ENCODE measurements at places on chromosomes 6 and 20.

DNA sequence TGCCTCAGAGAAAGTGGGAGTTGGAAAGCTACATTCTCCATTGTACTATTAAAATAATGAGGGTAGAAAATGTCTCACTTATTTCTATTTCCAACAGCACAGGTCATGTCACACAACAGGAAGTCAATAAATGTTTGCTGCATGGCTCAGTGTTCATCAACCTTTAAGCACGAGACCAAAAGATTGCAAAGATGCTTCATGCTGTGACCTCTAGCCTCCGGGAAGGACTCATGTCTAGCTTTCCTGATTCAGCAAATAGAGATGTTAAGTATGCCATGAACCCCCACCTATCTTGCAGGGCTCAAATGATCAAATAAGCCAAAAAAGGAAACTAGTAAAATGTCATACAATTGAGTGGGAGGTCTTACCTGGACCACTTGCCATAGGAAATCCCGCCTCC lies 57.4 kb downstream of the NCOA6 start:
- no peak for DNase-seq

- no peak for DNase-seq
These were observed 77.3 kb downstream of the KCNB1 start for GRCh38 chr20:49405062-49405683.

DNA sequence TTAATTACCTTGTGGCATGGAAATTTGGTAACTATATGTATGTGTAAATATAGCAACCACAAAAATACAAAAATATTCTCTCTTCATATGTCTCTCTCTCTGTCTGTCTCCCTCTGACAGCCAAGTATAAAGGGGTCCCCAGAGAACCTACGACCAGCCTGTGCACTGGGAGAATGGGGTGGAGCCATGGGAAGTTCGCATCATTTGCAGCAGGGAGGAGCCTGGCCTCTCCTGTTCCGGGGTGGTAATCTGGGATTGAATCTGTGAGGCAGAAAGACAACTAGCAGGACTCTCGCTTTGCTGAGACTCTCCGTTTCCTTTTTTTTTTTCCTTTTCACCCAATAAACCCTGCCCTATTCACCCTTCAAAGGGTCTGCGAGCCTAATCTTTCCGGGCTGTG lies 1109.1 kb downstream of the HACE1 start:
- no peak for DNase-seq

- DNase-seq: no peak
These were observed 18.5 kb upstream of the DCBLD1 start for GRCh38 chr6:117463762-117464665.

GRCh38 chr6:117483004-117483644 lies 650 bp downstream of the DCBLD1 start:
- DNase-seq: no peak

GRCh38 chr6:3575701-3576100 lies 118.9 kb upstream of the SLC22A23 start:
- DNase-seq: no peak

GRCh38 chr20:5652626-5653553 lies 97.3 kb upstream of the SHLD1 start:
- DNase-seq: no peak

DNA sequence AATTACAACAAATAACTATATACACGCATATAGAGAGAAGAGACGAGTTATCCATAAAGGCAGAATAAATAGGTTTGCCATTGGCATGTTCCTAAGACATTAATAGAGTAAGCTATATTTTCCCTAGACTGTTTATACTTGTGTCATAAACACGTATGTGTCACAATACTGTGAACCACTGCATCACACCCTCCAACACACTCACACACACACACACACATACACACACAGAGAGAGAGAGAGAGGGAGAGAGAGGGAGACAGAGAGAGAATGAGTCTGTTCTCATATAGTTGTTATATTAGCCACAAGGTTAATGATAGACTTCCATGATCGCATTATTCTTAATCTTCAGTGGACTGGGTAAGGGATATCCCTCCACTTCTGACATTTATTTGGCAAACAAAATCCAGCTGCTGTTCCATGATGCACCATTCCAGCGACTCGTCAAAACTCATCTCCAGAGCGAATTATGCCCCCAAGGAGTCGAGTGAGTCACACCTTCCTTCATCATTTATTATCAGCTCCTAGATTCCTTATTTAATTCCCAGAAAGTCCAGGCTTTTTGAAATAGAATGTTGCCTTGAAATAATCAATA lies 82.8 kb upstream of the HIVEP1 start:
- DNase-seq: no peak

- DNase-seq: no peak
These were observed 67.0 kb downstream of the ARMC2 start for GRCh38 chr6:108915258-108915657.

DNA sequence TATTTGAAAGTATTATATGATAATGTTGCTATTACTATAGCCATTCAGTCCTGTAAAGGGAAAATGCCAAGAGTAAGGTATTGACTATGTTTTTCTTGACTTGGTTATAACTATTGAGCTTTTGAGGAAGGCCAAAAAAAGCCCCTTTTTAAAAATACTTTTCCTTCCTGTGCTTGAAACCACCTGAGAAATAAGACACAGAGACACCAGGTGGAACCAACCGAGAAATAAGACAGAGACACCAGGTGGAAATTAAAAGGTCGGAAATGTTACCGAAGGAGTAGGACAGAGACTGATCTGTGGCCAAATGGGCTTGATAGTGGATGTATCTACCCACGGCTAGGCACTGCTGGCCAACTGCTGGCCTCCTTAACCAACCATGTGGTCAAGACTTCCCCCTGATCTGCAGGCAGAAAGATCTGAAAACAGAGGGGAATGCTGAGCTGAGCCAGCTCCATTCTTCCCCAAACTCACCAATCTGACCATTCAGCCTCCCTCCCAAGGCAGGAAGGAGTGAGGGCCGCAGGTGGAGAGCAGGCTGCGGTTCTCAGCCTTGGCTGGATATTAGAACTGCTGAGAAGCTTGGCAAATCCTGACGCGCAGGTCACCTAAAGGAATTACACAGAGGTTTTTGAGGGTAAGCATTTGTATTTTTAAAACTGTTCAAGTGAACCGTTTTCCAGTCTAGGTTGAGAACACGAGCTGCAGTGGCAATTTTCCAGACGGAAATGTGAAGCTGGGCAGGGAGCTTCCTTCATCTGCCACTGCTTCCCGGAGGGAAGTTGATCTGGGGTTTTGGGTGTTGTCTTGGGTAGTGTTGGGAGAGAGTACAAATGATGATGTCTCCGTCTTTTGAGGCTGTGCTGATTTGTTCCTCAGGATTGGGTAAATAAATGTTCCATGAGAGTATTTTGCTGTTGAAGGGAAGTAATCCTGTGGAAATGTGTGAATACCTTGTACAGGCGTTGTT lies 121.7 kb upstream of the EXOC2 start:
- no peak for DNase-seq
